ENCODE measurements at places on chromosomes 6 and 20. TPM values are rescaled to one million over a fixed set of nuclear protein-coding genes. Genes with fewer than 3 reads are reported as not detected.
A peak's percentile ranks its signal among the peaks of the same experiment; 100 is the strongest.

The SYCP2 gene
- total RNA-seq: 1.9 TPM

DNA sequence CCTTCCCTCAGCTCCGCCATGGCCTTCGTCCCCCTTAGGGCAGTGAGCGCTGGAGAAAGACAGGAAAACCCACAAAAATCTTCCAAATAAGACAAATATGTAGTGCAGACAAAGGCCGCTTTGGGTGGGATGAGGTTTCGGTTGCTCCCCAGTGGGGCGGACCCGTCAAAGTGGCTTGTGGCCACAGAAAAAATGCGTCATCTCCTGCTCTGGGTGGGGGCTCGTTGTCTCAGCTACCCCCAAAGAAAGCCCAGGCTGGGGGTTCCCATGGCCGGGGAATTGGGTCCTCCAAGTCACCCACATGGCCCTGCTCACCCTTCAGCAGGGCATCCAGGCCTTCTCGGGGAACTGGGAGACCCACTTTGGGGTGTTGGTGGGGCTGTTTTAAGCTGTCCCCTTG is 21.9 kb upstream of the SCUBE3 start:
- H3K27ac ChIP-seq: no peak overlapping the region
- DNase-seq: no peak
- H3K27me3 ChIP-seq: no peaks in the 10 kb centered on the region
- H3K4me3 ChIP-seq: no peak overlapping the region
- no peaks in the 10 kb centered on the region for H3K36me3 ChIP-seq
- peaks cover 10% of the 10 kb centered on the region for H3K4me1 ChIP-seq

DNA sequence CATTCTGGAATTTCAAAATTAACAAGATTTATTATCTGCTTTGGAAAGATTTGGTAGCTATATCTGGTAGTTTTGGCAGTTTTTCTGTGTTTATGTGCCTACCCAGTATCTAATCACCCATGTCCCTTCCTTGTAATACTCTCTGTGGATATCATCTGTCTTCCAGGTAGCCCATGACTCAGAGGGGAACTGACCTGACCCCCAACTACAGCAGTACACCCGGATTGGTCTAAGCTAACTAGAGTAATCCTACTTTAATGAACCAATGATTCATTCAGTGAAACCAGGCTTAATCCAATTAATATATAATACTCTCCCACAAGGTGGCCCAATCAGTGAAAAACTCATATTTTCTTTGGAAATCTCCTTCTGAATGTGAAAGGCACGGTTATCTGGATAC is 295.3 kb upstream of the SULF2 start:
- no peak for DNase-seq
- H3K4me1 ChIP-seq: no peaks in the 10 kb centered on the region
- H3K36me3 ChIP-seq: no peaks in the 10 kb centered on the region
- no peak overlapping the region for H3K27ac ChIP-seq

GRCh38 chr6:69422020-69422419 is 374.8 kb downstream of the LMBRD1 start:
- H3K27me3 ChIP-seq: no peaks in the 10 kb centered on the region
- H3K4me3 ChIP-seq: no peak overlapping the region
- H3K36me3 ChIP-seq: no peaks in the 10 kb centered on the region
- no peak for DNase-seq
- H3K4me1 ChIP-seq: no peaks in the 10 kb centered on the region

DNA sequence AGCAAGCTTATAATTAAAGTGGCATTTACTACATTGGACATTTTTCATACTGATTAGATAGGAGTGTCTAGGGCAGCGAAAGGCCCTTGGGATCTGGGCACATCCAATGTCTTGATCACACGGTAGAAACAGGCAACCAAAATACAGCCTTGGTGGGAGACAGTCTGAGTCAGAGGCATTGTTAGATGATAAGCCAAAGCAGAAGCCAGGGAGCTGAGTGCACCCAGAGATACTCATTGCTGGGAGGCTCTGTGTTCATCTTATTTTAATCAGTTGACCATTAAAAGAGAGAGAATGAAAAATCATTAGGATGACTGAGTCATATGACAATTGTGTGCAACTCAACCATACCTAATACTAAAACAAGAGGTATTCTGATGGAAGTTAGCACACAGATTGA is 109.5 kb downstream of the LCA5 start:
- no peaks in the 10 kb centered on the region for H3K27me3 ChIP-seq
- H3K36me3 ChIP-seq: no peaks in the 10 kb centered on the region
- H3K4me1 ChIP-seq: no peaks in the 10 kb centered on the region
- H3K27ac ChIP-seq: no peak overlapping the region
- no peak for DNase-seq

GRCh38 chr6:11143394-11144371 is 32.2 kb upstream of the ERVFRD-1 start:
- no peak overlapping the region for H3K4me3 ChIP-seq
- H3K4me1 ChIP-seq: no peaks in the 10 kb centered on the region
- H3K36me3 ChIP-seq: no peaks in the 10 kb centered on the region
- H3K27ac ChIP-seq: no peak overlapping the region
- DNase-seq: peak; percentile 8
- no peaks in the 10 kb centered on the region for H3K27me3 ChIP-seq

DNA sequence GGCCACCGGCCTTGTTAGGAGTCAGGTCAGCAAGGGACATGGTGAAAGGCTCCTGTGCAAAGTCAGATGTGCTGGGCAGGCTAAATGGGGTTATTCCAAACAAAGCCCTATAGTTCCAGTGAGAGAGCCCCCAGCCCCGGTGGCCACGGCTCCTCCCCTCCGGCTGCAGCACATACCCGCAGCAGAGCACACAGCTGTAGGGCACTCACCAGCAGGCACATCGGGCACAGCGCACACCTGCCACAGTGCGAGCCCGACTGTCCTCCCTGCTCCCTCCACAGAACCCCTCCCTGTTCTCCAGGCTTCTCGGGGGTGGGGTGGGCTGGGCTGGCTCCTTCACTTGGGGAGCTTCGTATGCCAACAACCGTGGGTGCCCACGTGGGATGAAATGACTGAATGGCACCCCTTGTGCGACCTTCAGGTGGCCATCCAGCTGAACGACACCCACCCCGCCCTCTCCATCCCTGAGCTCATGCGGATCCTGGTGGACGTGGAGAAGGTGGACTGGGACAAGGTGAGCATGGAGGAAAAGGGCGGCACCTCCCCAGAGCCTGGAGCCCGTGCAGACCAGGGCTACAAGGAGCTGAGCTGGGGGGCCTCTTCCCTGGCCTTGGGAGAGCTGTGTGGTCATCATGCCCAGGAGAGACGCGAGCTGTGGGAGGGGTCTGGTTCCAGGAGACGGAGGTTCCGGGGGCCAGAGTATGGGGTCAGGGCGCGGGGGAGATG is 30.9 kb downstream of the PYGB start:
- H3K4me3 ChIP-seq: no peak overlapping the region
- H3K36me3 ChIP-seq: peaks cover 46% of the 10 kb centered on the region
- H3K27me3 ChIP-seq: no peaks in the 10 kb centered on the region

- H3K27ac ChIP-seq: no peak overlapping the region
- H3K27me3 ChIP-seq: no peaks in the 10 kb centered on the region
- H3K4me3 ChIP-seq: no peak overlapping the region
- peak; percentile 30 for DNase-seq
Measured at GRCh38 chr20:33604084-33604990, 57.8 kb upstream of the C20orf144 start.

GRCh38 chr20:50111829-50112495 is 988 bp downstream of the UBE2V1 start:
- H3K4me1 ChIP-seq: peaks cover 73% of the 10 kb centered on the region
- H3K4me3 ChIP-seq: peak overlapping the region; percentile 70
- no peaks in the 10 kb centered on the region for H3K27me3 ChIP-seq
- H3K36me3 ChIP-seq: no peaks in the 10 kb centered on the region
- no peak for DNase-seq
- peak overlapping the region; percentile 97 for H3K27ac ChIP-seq

DNA sequence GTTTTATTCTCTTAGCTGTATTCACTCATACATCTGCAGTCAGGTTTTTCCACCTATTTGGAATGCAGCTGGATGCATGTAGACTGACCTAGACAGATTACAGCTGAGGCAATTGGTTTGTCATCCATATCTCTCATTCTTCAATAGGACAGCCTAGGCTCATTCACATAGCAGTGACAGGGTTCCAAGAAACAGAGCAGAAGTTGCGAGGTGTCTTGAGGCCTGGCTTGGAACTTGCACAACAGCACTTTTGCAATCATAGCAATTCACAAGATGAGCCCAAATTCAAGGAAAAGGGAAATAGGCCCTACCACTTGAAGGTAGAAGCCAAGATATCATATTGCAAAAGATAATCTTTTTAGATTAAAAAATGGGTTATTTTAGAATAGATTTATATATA is 508.9 kb upstream of the JAG1 start:
- H3K36me3 ChIP-seq: no peaks in the 10 kb centered on the region
- no peak overlapping the region for H3K4me3 ChIP-seq
- no peak for DNase-seq
- no peak overlapping the region for H3K27ac ChIP-seq

DNA sequence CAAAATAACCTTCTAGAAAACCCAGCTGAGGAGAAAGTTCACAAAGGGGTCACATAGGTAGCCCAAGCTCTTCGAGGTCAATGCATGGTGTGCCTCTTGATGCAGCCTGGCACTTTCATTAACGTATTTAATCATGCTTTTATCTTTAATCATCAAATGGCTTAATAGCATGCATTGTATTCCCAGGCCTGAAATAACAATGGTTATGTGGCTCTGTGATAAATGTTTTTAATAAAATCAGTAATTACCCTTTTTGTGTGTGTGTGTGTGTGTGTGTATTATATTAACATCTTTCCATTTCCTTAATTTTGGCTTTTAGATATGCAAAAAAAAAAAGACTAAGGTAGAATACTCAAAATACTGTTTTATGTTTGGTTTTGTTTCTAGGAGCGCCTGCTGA is 681.8 kb downstream of the PTPRT start:
- no peak overlapping the region for H3K4me3 ChIP-seq
- H3K36me3 ChIP-seq: no peaks in the 10 kb centered on the region
- no peak overlapping the region for H3K27ac ChIP-seq
- no peaks in the 10 kb centered on the region for H3K27me3 ChIP-seq

DNA sequence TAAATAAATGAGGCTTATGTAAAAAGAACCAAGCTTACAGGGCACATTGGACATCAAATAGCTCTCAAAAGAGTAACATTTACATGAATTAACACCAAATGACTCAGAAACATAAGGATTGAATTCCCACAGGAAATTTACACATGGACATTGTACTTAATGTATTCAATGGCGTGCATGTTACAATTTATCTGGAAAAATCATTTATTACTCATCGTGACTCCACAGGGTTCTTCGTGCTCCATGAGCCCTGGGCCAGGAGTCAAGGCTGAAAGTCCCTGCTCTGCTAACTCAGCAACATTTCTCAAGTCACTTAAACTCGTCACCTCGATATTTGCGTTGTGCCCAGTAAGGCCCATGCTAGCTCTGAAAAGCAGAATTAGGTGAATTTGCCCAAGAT is 158.5 kb downstream of the PHACTR1 start:
- no peak for DNase-seq
- H3K4me3 ChIP-seq: no peak overlapping the region
- H3K36me3 ChIP-seq: no peaks in the 10 kb centered on the region

The CRIP3 gene
- 0.93 TPM for total RNA-seq

The CST5 gene
- not detected for total RNA-seq

Measured in thyroid gland (tissue), 4 donors.